Smooth muscle cell of bladder (primary cell): ENCODE measurements at places on chromosomes 2 and 18. TPM values are rescaled to one million over a fixed set of nuclear protein-coding genes. Genes with fewer than 3 reads are reported as not detected.

ANKRD23 gene
- 1.00 and 1.3 TPM in 2 replicates for total RNA-seq

BCL11A gene
- total RNA-seq: 0.14 TPM in 1 of 2 replicates, not detected in the other

IL18RAP gene
- not detected in 2 replicates for total RNA-seq

CFAP65 gene
- total RNA-seq: not detected in 2 replicates

SERPINB10 gene
- total RNA-seq: not detected in 2 replicates

STPG4 gene
- total RNA-seq: 0.28 and 0.37 TPM in 2 replicates

SCTR gene
- total RNA-seq: not detected in 2 replicates

TCF7L1 gene
- 1.00 and 1.0 TPM in 2 replicates for total RNA-seq
